ENCODE measurements at places on chromosomes 7 and 10.

- DNase-seq, result no peak
Observed at GRCh38 chr10:34716958-34717357, 98.1 kb downstream of the PARD3 start.

GRCh38 chr7:85030893-85031292, 156.0 kb downstream of the SEMA3D start:
- peak; percentile 71 for DNase-seq

- no peak for DNase-seq
Observed at GRCh38 chr10:84333864-84334451, 5.6 kb downstream of the CCSER2 start.

- DNase-seq, result peak; percentile 62
Observed at GRCh38 chr7:142478479-142479220, 220.8 kb upstream of the PRSS58 start.

DNA sequence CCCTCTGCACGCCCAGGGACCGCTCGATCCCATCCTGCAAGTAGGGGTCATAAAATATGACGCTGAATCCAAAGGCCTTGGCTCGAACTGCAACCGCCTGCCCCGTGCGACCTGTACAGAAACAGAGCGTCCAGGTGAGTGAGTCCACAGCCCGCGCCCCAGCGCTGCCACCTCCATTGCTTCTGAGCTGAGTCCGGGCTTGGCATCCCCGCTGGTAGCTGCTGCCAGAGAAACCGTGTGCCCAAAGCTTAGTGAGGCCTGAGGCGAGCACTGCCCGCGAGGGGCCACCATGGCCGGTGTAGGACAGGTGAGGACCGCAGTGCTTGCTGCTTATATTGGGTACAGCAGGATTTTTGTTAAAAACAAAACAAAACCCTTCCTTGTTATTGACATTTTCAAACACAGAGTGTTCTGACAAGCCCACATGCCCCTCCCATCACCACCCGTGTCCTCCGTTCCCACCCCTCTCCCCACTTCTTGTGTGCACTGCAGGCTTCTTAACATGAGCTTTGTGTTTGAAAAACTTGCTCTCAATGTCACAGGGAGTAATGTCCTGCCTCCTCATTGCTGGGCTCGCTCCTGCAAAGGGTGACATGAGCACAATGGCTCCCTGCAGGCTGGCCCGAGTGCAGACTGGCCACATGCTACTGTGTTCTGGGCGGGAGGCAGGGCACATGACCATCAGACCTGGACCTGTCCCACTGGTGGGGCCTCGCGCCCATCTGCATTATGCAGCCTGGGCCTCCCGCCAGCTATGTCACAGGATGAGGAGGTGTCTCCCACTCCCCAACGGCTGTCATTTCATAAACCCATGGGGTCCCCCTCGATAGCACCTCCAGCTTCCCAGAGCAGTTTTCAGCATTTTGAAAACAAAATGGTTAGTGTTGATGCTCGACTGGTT, 52.9 kb downstream of the ZRANB1 start:
- DNase-seq, result no peak

DNA sequence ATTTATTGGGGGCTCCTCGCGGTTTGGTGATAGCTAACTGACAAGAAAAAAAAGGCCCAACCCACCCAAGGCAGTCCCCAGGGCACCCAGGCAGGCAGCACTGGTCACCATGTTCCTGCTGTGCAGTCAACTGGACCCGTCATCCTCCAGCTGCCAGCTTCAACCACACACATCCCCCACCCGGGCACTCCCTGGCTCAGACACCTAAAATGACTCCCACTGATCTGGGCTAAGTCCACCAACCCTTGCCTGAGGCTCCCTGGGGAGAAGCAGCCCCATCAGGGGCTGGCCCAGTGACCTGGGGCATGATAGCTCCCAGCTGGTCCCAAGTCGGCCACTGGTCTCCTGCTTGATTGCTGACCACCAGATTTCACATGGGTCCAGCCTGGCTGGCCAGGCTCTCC, 161.8 kb downstream of the NRF1 start:
- DNase-seq, result no peak

- DNase-seq, result peak; percentile 22
Observed at GRCh38 chr10:126094537-126094936, 198.2 kb downstream of the FANK1 start.

GRCh38 chr7:23371654-23372053, 72.5 kb downstream of the MALSU1 start:
- no peak for DNase-seq

DNA sequence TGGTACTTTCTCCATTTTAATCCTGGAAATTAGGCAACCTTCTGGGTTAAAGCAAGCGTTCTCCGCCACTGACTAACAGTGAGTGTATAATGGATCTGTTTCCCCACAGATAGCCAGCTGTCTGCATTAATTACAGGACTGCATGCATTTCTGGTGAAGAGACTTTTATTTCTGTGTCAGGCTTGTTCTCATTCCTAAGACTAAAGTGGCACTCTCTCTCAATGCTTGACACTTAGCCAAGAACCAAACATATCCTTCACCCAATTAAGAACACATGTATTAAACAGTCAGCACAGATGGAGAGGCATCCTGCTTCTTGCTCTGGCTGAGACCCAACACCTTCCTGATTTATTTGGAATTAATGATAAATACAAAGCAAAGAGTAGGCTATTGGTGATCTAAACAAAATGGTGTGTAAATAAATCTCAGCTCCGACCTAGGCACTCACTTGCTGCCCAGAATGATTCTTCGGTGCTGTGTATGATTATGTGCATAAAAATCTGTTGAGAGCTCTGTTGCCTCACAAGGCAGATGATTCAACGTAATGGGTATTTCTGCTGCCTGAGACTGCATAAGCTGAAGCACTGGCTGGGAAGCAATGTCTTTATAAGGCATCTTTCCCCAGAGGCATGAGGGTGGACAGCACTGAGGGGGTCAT, 16.8 kb downstream of the CALU start:
- DNase-seq, result peak; percentile 87

DNA sequence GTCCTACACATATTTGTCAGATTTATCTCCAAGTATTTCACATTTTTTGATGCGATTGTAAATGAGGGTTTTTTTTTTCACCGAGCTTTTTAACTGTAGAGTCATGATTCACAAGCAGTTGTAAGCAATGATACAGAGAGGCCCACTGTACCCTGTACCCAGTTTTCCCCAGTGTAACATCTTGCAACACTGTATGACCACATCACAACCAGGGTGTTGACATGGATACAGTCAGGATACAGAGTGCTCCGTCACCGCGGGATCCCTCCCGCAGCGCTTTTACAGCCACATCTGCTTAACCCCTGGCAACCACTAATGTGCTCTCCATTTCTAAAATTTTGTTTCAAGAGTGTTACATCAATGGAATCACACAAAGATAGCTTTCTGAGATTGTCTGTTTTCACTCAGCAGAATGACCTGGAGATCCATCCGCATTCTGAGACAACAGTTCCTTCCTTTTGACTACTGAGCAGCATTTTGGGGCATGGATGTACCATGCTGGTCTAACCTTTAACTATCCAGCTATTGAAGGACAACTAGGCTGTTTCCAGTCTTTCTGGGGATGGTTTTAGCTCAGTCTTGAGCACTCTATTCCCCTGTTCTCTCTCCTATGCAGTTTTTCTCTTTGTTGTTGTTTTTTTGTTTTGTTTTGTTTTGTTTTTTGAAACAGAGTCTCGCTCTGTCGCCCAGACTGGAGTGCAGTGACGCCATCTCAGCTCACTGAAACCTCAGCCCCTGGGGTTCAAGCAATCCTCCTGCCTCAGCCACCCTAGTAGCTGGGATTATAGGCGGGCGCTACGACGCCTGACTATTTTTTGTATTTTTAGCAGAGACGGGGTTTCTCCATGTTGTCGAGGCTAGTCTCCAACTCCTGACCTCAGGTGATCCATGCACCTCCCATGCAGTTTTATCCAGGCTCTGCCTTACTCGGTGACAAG, 25.9 kb downstream of the GPRIN2 start:
- DNase-seq, result peak; percentile 96

DNA sequence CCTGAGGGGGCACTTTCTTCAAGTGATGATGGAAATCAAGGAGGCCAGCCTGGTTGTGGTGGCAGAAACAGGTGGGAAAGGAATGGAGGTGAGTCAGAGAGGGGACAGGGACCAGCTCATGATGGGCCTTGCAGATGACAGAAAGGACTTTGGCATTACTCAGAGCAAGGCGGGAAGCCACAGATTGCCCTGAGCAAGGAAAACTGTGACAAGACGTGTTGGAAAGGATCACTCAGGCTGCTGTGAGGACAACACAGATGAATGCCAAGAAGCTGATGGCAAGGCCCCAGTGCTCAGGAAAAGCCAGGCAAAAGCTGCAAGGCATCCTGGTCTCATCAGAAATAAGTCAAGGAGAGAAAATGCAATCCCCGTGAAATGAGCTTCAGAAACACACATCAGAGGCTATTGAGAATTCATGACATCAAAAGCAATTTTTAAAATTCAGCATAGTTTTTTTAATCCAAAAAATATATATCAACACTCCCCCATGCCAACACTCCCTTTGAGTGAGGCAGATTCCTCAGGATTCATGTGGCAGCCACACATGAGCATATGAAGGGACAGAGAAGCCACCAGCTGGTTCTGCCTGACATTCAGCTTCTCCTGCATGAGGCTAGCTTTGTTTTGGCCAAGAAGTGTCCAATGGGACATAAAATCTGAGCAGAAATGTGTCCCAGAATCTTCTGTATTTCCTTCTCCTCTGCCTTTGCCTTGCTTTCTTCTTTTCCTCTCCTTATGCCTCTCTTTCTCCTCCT, 244.5 kb upstream of the MYO3A start:
- no peak for DNase-seq

- no peak for DNase-seq
Observed at GRCh38 chr10:57621466-57621865, 646.2 kb downstream of the IPMK start.

DNA sequence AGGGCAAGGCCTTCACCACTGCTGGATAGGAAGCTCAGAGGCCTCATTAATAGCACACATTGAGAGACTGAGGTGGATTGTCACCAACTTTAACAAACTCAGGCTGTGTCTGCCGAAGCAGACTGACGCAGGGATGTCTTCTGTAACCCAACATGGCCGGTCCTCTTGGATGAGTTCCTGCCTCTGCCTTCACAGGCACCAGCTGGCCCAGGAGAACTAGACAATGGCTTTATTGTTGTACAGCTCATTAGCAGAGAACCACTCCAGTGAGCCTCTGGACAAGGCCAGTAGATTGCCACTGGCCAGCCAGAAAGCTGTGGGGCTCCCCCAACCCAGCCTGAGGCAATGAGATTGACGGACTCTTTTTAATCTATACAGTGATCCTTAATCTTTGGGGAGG, 9.4 kb downstream of the NODAL start:
- DNase-seq, result peak; percentile 18

DNA sequence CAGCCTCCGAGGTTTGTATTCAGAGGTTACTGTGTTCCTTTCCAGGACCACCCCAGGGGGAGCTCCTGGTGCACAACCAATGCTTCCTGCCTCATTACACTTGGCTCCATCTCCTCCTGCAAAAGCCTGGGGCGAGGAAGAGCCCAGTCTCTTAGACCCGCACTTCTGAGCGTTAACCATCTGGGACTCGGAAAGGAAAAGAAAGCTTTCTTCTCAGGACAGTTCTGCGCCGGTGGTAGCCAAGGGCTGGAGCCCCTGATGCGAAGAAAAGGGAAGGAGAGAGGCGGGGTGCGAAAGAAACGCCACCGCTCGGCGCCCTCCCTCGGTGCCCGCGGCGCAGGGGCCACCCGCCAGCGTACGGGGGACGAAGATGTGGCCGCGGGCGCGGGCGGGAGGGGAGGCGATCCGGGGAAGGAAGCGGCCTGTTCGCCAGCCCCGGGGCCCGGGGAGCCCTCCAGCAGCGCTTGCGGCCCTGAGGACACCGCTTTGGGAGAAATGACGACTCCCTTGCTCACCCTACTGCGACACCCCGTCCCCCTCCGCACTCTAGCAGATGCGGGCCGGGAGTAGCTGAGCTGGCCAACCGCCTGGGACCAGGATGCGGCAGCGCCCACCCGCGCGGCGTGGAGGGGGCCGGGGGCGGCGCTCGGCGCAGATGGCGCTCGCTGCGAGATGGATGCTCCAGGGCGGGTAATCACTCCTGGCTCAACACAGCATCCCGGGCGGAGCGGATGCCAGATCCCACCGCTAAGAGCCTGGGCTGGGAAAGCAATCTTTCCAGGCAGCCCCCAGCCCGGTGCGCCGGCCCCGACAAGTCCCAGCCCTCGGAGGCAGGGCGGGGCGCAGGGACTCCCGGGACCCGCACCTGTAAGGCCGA, 1.3 kb downstream of the NRCAM start:
- DNase-seq, result peak; percentile 38

GRCh38 chr7:157397731-157398691, 61.2 kb downstream of the DNAJB6 start:
- peak; percentile 41 for DNase-seq

DNA sequence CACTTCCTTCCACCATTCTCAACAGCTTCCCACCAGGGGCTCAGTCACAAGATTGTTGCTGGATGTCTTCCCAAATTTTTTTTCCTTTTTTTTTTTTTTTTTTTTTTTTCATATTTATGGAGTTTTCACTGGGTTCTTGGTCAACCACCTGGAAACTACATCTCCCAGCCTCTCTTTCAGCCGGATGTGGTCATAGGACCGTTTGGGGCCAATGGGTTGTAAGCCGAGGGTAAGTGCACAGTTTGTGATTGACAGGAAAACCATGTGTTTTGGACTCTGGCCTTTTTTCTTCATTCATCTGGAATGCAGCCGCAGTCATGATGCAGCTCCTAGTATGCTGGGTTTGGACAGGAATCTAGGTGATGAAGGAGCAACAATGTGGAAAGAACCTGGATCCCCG, 337.1 kb upstream of the FOXK1 start:
- no peak for DNase-seq

- no peak for DNase-seq
Observed at GRCh38 chr10:101807158-101807557, 11.1 kb downstream of the OGA start.

- DNase-seq, result peak; percentile 15
Observed at GRCh38 chr7:17448479-17449423, 150.3 kb downstream of the AHR start.

GRCh38 chr10:74932648-74933047, 106.2 kb downstream of the KAT6B start:
- no peak for DNase-seq

DNA sequence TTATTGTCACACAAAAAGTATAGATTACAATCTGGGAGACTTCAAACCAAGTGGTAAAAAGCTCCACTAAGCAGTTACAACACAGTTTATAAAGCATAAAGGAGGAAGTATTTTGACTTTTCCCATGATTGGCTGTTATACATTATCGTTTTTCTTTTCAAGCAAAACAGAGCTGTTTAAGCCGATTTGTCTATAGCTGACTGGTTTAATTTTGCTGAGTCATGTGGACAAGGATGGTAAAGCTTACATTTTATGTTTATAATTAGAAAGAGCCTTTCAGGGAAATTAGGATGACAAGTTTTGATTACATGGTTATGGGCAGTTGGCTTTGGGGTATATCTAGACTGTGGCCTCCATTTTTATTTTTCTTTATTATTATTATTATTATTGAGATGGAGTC, 152.5 kb upstream of the STK17A start:
- DNase-seq, result no peak

Measured in astrocyte of the spinal cord (primary cell).